Activated CD4-positive, CD25-positive, alpha-beta regulatory T cell treated with anti-CD3 and anti-CD28 coated beads, Interleukin-2, amount 50 U/mL, for 16 hours (primary cell): ENCODE measurements at places on chromosomes 5 and 9.
A peak's percentile ranks its signal among the peaks of the same experiment; 100 is the strongest.

- DNase-seq, result no peak
Measured at GRCh38 chr5:170339780-170340167, 42.2 kb upstream of the LCP2 start.

DNA sequence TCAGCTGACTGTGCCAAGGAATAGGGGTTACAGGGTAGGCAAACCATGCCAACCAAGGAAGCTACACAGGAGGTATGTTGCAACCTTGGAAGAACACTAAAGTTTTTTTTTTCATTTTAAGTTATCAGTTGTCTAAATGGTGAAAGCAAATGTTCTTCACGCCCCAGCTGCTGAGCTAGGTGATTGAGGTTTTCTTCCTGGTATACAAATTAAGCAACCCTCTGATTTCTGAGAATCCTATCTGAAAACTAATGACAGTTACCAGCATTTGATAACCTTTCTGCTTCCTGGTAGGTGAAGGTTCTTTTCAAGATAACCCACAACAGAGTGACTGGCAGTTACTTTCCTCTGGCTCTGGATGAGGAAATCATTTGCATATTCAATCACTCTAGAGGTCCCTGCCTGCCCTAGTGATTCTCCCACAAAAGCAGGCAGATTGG, 194.9 kb downstream of the ATP10B start:
- DNase-seq, result no peak

- no peak for DNase-seq
Measured at GRCh38 chr9:37925786-37926736, 22.1 kb upstream of the SLC25A51 start.

GRCh38 chr9:83047839-83048775, 14.8 kb downstream of the RASEF start:
- DNase-seq, result no peak

DNA sequence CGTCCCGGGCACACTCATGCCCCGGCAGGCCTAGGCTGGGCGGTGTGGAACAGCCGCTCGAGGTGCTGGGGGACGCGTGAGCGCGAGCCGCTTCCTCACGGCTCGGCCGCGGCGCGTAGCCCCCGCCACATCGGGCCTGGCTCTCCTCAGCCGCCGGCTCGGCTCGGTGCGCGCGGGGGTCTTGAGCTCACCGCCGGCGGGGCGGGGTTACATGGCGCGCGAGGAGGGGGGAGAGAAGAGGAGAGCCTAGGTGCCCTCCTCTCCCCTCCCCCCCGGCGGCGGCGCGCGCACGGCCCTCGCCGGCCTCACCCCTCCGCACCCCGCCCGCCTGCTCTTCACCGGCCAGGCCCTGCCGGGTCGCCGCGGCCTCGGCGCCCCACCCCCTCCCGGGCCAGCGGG, 7.7 kb downstream of the RANBP6 start:
- peak; percentile 63 for DNase-seq

GRCh38 chr5:110951373-110951791, 120.1 kb upstream of the TSLP start:
- DNase-seq, result no peak

DNA sequence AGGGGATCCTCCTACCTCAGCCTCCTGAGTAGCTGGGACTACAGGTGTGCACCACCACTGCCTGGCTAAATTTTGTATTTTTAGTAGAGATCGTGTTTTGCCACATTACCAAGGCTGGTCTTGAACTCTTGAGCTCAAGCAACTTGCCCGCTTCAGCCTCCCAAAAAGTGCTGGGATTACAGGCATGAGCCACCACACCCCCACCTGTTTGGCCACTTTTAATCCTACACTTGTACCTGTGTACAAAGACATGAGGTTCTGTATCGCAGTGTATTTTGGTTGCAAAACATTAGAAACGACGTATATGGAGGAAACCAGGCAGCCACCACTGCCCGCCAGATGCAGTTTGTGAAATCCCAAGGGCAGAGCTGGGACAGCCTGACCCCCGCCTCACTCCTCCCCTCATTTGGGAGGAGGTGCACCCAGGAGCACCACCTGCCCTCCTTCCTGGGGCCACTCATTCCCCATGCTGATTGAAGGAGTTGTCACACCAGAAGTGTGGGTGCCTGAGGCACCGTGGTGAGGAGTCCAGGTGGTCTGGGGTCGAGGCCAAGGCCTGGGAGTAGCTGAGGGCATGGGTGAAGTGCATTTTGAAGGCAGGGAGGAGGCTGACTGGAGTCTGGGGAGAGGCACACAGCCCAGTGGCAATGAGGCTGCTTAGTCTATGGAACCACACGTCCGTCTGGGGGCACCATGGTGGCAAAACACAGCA, 39.3 kb upstream of the OLFM1 start:
- no peak for DNase-seq

- no peak for DNase-seq
Measured at GRCh38 chr5:60458666-60459065, 241.3 kb downstream of the DEPDC1B start.

DNA sequence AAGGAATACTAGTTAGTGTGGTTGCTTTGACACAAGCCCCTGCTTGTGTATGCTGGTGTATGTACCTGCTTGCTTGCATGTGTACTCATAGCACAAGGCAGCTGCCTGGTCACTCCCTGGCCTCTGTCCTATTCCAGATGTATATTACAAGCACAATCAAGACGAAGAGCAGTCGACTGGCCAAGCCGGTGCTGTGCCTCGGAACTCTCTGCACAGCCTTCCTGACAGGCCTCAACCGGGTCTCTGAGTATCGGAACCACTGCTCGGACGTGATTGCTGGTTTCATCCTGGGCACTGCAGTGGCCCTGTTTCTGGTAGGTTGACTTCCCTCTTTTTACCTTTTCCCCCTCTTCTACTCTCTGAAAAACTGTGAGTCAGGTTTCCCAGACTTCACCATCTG, 72.1 kb downstream of the BAAT start:
- no peak for DNase-seq

- no peak for DNase-seq
Measured at GRCh38 chr9:81073821-81074220, 615.5 kb downstream of the TLE1 start.

- no peak for DNase-seq
Measured at GRCh38 chr9:71762900-71763653, 5.2 kb downstream of the CEMIP2 start.

DNA sequence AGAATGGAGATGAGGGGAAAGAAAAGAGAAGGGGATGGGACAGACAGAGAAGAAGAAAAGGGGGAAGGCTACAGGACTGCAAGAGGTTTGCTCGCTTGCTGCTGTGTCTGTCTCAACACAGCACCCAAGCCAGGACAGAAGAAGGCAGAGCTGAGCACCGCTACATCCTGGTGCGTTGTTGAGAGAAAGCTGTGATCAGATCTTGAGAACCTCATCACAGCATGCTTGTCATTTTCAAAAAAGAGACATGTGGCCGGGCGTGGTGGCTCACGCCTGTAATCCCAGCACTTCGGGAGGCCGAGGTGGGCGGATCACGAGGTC, 110.9 kb downstream of the NXNL2 start:
- DNase-seq, result no peak

DNA sequence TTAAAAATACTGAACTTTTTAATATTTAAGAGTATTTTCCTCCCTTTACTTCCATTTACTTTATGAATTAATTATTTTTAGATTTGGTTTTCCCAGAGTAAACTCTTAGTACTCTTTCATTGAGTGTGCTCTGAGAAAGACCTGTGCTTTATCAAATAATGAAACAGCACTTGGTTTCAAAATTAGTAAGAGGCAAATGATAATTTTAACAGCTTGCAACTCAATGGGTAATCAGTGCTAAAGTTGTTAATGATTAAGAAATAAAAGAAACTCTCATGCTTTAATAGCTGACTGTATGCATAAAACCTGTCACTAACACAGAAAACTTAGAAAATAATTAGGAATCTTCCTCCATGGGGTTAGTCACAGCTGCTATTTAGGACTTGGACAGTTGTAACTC, 244.4 kb downstream of the RFX3 start:
- DNase-seq, result no peak

DNA sequence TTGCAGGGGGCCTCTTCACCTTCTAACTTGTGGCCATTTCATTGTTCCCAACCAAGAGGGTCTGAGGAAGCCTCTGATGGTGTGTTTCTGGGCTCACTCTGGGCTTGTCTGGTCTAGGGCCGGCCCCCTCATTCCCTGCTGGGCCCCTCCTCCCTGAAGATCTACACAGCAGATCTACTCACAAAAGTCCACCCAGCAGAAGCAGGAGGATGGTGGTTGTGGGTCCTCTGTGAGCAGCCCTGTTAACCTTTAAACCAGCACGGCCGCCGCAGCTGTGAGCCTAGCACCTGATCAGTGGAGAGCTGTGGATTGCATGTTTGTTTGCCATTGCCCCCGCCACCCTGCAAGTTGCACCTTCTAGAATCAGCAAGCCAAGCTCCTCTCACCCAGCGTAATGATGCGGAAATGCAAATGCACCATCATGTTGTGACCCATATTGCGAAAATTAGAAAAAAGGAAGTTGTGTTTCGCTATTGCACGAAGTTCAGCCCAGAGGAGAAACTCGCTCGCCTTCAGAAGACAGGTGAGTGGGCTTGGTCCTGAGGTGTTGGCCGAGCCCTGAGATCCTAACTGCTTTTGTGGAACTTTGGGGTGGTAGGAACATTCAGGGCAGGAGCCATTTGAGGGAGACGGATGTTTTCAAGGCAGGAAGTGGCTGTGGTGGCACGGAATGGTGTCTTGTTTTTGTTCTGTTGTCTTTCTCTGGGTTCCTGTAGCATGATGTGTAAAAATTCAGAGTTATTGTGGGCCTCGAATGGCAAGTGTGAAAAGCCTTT, 16.7 kb downstream of the FGD3 start:
- DNase-seq, result peak; percentile 55

DNA sequence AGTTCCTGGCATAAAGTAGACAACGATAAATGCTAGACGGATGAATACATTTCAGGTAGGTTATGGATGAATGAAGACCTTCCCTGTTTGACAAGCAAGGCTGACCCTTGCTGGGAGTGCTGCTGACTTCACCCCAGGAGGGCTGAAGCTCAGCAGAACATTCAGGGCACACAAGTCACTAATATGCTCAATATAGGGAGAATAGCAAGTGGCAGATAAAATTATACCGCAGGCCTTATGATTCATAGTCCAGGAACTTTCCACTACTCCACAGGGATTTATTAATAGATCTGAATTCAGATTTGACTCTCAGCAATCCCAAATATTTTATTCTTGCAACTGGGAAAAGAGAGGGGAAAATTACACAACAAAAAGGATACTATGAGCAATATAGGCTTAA, 38.2 kb upstream of the GRAMD2B start:
- no peak for DNase-seq

- no peak for DNase-seq
Measured at GRCh38 chr9:130290291-130291181, 25.0 kb downstream of the HMCN2 start.

DNA sequence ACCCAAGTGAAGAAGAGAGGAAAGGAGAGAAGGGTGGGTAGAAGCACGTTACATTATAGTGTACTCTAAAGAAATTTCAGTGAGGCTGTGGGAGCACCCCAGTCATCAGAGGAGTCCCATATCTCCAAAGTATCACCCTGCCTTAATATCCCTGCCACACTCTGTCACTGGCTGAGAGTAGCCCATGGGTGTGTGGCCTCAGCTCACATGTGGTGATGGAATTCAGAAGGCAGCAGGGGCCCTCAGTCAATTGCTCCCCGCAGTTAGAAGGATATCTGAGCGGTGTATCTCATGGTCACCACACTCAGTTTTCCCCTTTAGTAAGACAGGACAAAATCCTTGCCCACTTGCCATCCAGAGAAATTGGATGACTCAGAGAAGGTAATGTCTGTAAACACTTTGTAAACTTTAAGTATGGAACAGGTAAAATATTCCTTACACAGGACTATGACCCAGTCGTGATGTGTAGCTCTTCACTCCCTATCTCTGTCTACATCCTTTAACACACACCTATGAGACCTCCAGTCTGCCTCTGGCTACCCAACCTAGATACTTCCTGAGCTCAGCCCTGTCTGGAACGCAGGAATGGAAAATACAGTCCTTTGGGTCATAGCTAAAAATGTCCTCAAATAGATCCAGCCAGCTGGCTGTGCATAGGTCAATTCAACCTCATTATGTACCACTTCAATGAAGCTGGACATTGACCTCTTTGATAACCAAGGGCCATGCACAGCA, 24.3 kb upstream of the PLIN2 start:
- no peak for DNase-seq

GRCh38 chr5:130158036-130158435, 253.8 kb downstream of the CHSY3 start:
- DNase-seq, result no peak

DNA sequence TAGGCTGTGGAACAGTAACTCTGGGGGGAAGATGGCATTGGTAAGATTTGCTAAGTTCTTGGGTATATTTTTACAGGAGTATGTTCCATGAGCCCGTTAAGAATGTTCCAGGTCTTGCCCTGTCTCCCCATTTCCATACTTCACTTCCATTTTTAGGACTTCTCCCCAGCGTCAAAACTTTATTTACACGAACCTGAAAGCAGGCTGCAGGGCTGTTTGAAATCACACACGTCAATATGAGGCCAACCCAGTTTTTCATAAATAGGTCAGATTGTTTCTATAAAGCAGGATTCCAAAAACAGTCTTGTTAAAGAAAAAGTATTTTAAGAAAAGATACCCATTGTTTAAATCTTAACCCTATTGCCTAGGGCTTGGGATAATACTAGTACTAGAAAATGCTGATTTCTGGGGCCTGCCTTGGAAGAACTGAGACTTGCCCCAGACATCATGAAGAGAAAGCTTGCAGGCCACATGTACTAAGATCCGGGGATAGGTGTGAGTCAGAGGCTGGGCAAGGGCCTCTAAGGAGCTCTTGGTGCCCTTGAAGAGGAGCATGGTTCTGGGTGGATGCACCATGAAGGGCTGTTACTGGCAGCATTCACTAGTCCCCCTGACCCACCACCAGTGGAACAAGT, 24.2 kb downstream of the TRIO start:
- no peak for DNase-seq

DNA sequence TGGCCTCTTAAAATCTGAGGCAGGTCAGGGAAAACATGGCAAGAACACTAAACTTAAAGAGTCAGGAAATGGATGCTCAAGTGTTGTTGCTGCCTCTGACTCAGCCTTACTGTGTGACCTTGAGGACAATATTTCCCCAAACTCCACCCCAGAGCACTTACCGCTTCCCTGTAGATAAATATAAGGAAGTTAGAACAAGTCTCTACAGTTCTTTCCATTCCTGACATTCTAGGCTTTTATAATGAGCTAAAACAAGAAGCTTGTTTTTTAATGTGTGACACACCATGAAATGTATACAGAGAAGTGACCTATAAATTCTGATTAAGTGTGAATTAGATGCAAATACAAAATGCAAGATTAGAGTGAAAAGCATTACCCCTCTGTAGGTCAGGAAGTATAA, 129.3 kb downstream of the GRIA1 start:
- DNase-seq, result no peak

GRCh38 chr5:138102454-138103318, 18.9 kb downstream of the WNT8A start:
- no peak for DNase-seq

- no peak for DNase-seq
Measured at GRCh38 chr9:37292896-37293295, 129.6 kb upstream of the GRHPR start.
